ENCODE measurements at places on chromosomes 2 and 18.

DNA sequence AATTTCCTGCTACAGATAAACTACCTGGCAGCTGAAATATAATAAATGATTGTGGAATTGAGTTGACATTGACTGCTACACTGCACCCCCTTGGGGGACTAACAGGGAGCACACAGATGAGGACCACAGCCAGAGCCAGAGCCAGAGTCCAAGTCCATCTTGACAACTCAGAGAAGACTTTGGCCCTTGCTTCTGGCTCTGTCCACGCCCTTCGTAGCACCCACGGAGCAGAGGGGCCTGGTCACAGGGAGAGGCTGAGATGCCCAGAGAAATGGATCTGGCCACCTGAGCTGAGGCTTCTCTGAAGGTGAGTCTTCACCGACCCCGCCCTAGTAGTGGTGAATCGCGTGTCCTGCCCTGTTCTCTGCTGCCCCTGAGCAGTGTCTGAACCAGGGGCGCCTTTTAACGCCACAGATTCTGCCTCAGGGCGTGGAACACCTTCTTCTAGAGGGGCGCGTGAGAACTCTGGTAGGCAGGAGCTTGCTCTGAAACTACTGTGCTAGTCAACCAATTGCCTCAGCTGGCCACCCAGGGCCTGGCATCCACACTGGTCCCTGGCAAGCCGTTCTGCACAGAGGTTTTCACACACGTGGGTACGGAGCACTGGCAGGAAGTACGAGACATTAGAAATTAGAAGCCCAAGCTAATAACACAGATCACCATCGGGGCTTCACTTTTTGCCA lies 35.7 kb upstream of the MAT2A start:
- no peak for DNase-seq

DNA sequence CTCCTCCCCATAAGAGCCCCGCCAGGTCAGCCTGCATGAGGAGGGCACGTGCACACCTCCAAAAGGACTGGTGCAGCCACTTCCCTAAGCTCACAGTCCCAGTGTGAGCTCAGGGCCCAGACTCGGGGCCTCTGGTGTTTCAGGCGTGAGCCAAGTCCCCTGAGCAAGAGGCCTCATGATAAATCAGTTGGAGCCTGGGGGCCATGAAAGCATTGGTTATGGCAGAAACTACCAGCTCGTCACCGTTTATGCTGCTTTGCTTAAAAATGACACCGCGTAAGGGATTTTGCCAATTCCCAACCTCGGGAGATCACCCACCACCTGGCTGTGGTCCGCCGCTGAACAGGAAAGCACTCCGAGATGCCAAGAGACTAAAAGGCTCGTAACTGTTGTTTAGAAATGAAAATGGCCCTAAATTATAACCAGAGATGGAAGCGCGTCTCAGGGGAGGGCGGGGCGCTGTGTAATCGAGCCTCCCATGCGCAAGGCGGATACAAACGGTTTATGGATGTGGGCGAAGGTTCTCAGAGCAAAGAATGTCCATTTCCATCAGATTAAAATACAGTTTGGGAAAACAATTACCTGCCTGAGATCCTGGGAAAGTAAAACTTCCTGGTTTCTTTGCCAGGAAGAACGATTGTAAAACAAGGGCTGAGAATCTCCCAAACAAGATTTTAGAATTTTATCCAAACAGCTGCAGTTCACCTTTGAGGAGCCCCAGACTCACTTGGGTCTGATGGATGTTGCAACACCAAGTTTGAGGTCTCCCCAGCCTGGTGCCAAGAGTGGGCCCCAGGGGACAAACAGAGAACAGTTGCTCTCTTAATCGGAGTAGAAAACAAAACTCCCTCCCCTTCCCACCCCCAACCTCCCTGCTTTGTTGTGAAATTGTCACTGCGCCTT lies 141.4 kb downstream of the BCL2 start:
- DNase-seq, result no peak

GRCh38 chr2:73128841-73129535 lies 16.2 kb upstream of the RAB11FIP5 start:
- DNase-seq, result no peak

DNA sequence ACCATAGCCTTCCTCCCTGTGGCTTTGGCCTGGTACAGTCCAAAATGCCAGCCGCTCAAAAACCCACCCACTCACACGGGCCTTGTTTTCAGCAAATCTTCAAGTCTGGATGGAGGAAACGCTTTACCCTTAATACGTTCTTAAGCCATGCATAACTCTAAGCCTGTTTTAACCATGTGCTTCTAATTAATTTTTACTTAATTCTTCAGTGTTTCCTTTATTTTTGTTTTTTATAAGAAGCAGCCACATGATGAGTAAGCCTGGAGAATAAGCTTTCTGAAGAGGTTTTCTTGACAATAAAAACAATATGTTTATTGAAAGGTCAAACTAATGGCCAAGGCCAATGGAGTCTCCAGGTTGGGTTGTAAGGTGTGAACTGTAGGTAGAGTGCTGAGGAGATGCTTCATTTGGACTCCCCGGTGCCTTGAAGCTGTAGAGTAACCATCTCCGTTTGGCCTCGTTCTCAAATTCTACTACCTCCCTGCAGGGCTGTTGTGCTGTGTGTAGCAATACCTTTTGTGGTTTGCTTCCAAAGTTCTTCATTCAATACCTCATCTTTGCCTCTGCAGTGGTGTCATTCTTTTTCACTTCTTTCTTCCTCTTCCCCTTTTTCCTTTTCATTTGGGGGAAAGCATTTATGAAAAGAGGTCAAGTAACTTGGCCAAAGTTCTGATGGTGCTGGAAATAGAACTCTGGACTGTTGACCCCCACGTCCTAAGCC lies 113.7 kb downstream of the PRKCE start:
- no peak for DNase-seq

GRCh38 chr2:30798536-30798991 lies 8.7 kb downstream of the CAPN13 start:
- no peak for DNase-seq

DNA sequence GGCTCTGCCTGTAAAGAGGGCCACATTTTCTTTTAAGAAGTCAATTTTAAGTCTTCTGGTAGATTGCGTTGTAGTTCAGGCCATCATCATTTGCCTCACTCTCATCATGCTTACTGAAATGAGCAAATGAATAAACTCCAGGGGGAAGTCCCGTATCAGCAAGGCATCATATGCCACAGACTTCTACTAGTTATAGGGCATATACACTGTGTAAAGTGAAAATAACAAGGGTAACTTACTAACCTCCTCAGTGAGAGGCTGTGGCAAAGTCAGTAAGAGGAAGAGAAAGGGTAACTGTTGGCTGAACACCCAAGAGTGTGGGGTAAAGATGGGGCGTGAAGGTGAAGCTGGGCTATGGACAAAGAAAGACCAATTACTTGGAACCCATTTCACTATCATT lies 456.2 kb downstream of the SPAG16 start:
- no peak for DNase-seq

- DNase-seq, result no peak
These were observed 443.5 kb upstream of the SLC14A2 start for GRCh38 chr18:45171679-45172191.

- no peak for DNase-seq
These were observed 189.0 kb downstream of the BCL11A start for GRCh38 chr2:60364491-60364890.

GRCh38 chr2:229749779-229750178 lies 35.4 kb upstream of the DNER start:
- no peak for DNase-seq

GRCh38 chr2:58568901-58569300 lies 327.8 kb upstream of the FANCL start:
- no peak for DNase-seq

DNA sequence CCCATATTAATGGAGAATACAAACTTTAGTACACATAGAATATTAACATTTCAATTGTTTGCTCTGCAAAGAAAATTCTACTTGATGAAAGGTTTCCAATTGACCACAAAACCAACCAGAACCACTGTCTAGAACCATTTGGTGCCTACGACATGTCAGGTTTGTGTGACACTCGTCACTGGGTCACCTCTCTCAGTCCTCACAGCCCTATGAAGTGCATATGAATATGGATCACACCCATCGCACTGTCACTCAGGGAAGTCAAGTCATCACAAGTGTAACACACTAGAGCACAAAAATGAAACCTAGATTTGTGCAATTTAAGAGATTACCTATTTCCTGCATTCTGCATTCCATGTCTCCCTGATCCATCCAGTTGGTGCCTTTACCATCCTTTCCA lies 43.7 kb downstream of the PTPN2 start:
- DNase-seq, result no peak

- no peak for DNase-seq
These were observed 100.6 kb downstream of the DYM start for GRCh38 chr18:49359732-49360444.

DNA sequence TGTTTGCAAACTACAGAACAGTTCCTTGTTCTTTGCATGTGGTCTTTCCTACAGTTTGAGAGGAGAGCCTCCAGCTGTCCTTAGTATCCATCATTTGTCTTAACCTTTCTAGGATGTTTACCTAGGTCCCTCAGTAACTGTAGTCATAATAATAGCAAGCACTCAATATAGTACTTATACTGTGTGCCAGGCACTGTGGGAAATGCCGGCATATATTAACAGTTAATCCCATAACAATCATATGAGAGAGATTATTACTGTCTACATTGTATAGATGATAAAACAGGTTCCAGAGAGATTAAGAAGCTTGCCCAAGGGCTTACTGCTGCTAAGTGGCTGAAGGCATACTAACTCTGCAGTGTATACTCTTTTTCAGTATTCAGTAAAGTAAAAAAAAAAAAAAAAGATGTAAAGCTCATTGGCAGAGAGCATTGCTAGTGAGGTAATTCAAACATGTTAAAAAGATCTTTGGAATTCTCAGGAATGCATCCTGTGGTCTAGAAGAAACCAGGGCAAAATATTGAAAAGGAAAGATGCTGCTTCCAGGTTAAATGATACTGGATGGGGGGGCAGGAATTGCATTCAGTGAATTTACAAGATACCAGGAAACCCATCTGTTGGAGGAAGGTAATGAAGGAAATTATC lies 72.3 kb downstream of the SPTBN1 start:
- DNase-seq, result no peak

DNA sequence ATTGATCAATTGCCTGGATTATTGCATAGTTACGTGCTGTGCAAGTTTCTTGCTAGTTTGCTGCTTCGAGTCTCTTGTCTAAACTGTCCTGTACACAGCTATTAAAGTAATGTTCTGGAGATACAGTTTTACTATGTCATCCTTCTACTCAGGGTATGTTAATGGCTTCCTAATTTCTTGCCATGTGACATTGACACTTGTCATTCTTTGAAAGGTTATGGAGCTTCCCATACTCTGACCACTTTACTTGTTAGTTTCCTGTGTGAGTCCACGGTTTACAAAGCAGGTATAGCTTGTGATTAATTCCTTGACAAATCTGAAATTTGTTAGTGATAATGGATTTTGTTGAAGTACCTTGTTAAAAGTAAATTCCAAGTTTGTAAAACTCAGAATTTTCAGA lies 80.5 kb downstream of the PHLPP1 start:
- no peak for DNase-seq

GRCh38 chr2:179252423-179252822 lies 12.2 kb downstream of the SESTD1 start:
- no peak for DNase-seq

- DNase-seq, result no peak
These were observed 36.5 kb downstream of the RHOB start for GRCh38 chr2:20483194-20483895.

DNA sequence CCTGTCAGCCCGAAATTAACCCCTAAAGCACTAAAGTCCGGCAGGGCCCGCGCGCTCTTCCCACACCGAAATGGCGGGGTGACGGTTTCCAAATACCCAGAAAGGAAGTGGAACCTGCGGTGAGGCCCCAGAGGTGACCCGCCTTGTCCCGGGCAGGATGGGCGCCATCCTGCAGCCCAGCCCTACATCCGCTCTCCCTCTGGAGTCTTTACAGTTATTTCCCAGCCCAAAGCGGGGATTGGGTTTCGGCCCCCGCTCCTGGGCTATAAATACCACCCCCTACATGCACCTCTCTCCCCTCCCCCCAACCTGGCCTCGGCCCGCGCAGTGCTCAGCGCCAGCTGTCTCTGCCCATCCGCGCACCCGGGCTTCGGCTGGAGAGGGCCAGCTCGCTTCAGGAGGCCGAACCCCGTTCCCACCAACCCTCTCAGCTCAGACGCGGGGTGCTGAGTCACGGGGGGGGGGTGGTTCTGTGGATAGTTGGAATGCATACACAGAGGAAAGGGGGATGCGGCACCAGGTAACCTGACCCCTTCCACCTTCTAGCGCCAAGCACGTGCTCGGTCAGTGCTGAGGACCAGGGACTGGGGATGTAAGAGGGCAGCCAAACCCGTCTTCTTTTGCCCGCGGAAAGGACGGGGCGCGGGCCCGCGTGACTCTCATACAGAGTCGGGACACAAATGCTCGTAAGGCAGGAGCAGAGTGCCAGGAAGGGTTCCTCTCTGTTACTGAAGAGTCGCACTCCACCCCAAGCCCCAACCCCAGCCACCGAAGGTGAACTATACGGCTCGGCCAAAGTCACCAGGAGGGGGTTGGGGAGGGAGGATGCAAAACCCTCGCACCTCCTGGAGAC lies at the start of gene TUBA4B:
TSS of gene TUBA4B (plus strand) at position 344 of the 853 bp plus-strand sequence. CDS start at position 509, 165 bp downstream.
- peak; percentile 52 for DNase-seq

- no peak for DNase-seq
These were observed 136.0 kb upstream of the SPOPL start for GRCh38 chr2:138365581-138365980.

DNA sequence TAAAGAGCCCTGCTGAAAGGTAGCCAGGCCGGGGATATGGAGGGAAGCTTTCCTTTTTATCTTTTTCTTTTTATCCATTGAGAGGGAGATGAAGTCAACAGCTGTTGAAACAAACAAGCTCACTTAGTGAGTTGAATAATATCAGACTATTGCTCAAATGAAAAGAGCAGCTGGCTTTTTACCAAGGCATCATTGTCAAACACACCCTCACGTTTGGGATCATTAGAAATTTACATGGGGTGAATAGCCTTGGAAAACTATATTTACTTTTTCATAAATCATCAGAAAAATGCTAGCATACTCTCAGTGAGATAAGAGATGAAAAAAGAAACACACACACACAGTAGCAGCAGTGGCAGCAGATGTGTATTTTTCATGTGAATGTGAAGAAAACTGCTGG lies 71.5 kb upstream of the HNMT start:
- DNase-seq, result no peak

GRCh38 chr2:1884933-1885580 lies 140.7 kb upstream of the PXDN start:
- DNase-seq, result no peak

DNA sequence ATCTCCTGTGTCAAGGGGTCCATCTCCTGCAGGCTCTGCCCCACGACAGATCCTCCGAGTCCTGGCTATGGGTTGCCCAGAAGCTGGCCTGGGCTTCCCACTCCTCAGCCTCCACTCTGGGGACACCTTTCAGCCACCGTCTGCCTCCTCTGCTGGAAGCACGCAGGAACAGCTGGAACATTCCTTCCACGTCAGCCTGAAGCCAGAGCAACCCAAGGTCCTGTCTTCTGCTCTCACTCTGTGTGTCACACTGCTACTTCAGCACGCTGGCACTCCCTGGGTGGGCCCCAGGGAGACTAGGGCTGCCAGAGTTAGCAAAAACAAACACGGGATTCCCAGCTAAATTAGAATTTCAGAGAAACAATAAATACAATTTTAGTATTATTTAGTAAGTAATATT lies 148.8 kb downstream of the HRH4 start:
- no peak for DNase-seq

- no peak for DNase-seq
These were observed 108.5 kb upstream of the COL5A2 start for GRCh38 chr2:189287982-189288521.

All from GM12892 (cell line).